ENCODE measurements at places on chromosomes 4 and X. TPM values are rescaled to one million over a fixed set of nuclear protein-coding genes. Genes with fewer than 3 reads are reported as not detected.

- no peak for DNase-seq
Measured at GRCh38 chrX:1592470-1593142, 1.2 kb downstream of the AKAP17A start.

Gene NUDT10
- 18.3 TPM for total RNA-seq

DNA sequence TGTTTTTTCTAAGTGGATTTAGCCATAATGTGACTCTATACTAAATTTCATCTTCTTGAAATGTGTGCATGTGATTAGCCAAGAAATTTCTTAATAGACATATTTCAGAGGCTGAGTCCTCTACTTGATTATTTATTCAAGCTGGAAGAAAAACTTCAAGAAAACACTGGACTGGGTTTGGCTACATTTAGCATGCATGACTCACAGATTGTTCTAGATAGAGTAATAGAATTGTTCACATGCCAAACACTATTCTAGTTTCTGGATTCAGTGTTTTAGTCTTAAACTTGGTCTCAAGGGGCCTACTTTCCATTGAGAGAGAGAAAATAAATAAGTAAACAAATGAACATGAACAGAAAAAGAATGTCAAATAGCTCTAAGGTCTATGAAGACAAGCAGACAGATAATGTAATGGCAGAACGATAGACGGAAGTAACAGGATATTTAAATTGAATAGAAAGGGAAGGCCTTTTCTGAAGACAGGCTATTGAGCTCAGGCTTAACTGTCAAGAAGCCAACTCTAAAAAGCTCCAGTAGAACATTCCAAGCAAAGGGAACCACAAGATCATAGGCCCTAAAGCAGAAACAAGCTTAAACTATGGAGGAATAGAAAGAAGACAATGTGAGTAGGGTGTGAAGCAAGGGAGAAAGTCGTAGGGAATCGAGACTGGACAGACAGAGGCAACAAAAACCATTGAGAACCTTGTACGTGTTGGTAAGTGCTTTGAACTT lies 104.6 kb downstream of the TMEM144 start:
- no peak for DNase-seq

GRCh38 chr4:38664706-38665401 lies 855 bp downstream of the KLF3 start:
- peak; percentile 27 for DNase-seq

GRCh38 chr4:23455456-23456158 lies 434.2 kb downstream of the PPARGC1A start:
- DNase-seq, result peak; percentile 1

DNA sequence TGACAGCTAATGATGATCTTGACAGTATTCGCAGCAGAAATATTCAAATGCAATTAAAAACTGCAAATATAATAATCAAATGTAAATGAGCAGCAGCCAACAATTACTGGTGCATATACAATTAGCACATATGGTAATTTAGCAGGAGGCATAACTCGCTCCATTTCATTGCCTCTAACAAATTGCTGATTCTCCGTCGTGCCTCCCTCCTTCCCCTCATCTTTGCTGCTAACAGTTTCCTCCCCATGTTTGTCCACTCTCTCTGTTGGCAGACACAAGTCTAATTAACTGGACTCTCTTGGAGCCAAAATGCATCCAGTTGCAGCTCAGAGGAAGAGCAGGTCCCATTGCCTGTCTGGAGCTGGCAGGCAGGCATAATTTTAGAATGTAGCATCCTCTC lies 210.6 kb downstream of the STK32B start:
- DNase-seq, result no peak

DNA sequence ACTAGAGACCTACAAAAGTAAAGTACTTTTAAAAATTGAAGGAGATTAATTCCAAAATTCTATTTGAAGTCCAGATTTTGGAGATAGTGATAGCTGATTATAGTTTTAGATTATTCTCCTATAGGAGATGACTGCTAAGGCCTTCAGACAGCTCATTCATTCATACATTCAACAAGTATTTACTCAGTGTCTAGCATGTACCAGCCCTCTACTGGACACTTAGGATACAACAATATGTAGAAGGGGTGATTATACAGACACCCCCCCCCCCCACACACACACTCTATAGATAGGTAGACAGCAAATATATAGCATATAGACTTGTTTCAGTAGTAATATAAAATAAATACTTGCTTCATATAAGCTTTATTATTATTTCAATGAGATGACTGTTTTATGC lies 60.4 kb upstream of the TAF9B start:
- no peak for DNase-seq

Gene TMEM271
- 0.32 TPM for total RNA-seq

- no peak for DNase-seq
Measured at GRCh38 chr4:121697564-121697963, 784 bp upstream of the ANXA5 start.

GRCh38 chr4:139786494-139787354 lies 121.1 kb downstream of the MGST2 start:
- DNase-seq, result no peak

DNA sequence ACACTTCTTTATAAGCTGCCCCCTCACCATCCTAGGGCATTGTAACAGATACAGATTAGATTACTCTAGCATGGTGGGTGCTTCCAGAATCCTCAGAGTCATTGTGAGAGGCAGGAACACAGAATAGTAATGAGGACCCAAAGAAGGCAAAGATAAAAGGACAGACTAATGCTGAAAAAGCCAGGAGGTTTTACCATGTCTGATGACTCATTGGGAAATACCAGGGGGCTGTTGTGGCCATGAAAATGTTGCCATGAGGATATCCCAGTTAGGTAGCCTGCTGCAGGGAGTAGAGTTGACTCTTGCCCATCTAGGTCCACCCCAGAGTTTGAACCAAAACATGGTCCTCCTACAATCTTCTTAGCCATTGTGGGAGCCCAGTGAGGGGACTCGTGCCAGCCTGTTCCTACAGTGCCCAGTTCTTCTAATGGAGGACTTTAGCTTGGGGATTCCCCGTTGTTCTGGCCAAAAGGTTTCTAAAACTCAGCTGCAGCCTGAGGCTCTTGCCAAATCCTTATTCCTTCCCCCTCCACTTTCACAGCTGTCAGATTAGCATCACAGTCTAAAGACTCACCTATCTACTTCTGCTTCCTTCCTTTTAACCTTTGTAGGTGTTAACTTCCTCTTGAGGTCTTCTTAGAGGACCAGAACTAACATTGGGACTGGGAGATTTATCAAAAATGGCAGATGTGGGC lies 586.0 kb upstream of the AADAT start:
- no peak for DNase-seq

Gene CT45A10
- total RNA-seq, result not detected

GRCh38 chr4:35538807-35539206 lies 705.5 kb downstream of the ARAP2 start:
- DNase-seq, result no peak

Gene RNF128
- total RNA-seq, result not detected

Gene CT47B1
- total RNA-seq, result not detected

GRCh38 chr4:105059337-105059736 lies 87.3 kb upstream of the TET2 start:
- no peak for DNase-seq

Gene CT45A1
- not detected for total RNA-seq

GRCh38 chr4:145195167-145195952 lies 15.0 kb upstream of the OTUD4 start:
- DNase-seq, result no peak

GRCh38 chrX:63428348-63428747 lies 77.2 kb upstream of the SPIN4 start:
- DNase-seq, result no peak

Gene GRPR
- total RNA-seq, result 0.68 TPM

Gene GRIA3
- 2.2 TPM for total RNA-seq

- no peak for DNase-seq
Measured at GRCh38 chr4:125388613-125389012, 73.9 kb downstream of the FAT4 start.

GRCh38 chr4:1674682-1675081 lies 9.4 kb downstream of the FAM53A start:
- no peak for DNase-seq

Gene TNIP3
- not detected for total RNA-seq

Gene MTM1
- total RNA-seq, result 7.9 TPM

DNA sequence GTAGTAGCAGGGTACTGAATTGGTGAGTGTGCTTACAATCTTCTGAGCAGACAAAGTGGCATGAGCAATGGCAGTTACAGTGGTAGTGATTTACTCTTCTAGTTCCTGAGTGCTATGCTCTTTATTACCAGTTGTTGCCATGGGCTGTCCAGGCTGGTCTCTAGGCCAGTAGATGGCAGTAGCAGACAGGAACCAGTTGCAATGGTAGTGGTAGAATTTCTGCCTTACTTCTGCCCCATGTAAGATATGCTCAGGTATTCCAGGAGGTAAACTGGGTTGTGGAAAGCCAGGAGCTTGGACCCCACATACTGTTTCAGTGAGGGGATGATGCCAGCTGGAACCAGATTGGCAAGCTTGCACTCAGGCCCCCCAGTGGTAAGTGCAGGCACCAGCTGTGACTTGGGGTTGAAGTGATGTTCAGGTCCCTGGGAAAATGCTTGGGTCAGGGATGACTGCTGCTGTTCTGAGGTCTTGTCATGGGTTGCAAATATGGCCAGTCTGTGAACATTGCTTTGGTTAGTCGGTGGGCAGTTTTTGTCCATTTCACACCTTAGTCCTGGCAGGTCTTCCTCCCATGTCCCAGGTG lies 63.0 kb upstream of the ZXDB start:
- DNase-seq, result no peak

DNA sequence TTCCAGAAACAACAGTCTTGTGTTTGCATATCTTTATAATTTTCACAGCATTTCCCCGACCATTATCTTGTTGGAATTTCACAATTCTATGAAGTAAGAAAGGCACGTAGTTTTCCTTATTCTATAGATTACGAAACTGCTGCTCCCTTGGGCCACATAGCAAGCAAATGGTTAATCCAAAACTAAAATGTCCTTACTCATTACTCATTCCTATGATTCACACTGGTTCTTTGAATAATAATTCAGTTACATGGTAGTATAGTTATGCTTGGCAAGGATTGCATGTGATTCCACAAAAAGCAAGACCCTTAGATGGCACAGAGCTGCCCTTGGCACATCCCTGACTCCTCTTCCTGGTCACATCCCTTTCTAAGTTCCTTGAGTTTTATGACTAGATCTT lies 51.2 kb downstream of the OR13H1 start:
- DNase-seq, result no peak

GRCh38 chr4:177201614-177202013 lies 108.1 kb upstream of the NEIL3 start:
- no peak for DNase-seq

- no peak for DNase-seq
Measured at GRCh38 chrX:10259716-10260115, 102.9 kb downstream of the CLCN4 start.

DNA sequence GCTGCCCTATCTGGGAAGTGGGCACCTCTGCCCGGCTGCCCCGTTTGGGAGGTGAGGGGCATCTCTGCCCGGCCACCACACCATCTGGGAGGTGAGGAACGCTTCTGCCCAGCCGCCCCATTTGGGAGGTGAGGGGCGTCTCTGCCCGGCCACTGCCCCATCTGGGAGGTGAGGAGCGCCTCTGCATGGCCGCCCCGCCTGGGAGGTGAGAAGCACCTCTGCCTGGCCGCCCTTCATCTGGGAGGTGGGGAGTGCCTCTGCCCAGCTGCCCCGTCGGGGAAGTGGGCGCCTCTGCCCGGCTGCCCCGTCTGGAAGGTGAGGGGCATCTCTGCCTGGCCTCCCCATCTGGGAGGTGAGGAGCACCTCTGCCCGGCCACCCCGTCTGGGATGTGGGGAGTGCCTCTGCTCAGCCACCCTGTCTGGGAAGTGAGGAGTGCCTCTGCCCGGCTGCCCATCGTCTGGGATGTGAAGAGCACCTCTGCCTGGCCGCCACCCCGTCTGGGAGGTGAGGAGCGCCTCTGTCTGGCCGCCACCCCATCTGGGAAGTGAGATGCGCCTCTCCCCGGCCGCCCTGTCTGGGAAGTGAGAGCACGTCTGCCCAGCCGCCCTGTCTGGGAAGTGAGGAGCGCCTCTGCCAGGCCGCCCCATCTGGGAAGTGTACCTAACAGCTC lies 9.8 kb downstream of the PABPC1L2A start:
- no peak for DNase-seq

GRCh38 chr4:1413204-1413663 lies 7.0 kb upstream of the NKX1-1 start:
- DNase-seq, result no peak

- no peak for DNase-seq
Measured at GRCh38 chr4:23212558-23212957, 519.8 kb downstream of the GBA3 start.
